ENCODE measurements at places on chromosomes 12 and 14. TPM values are rescaled to one million over a fixed set of nuclear protein-coding genes. Genes with fewer than 3 reads are reported as not detected.

GPR132 gene
- not detected for total RNA-seq

TSPAN19 gene
- total RNA-seq = not detected

ASB2 gene
- total RNA-seq = 14.9 TPM

SMAGP gene
- 32.5 TPM for total RNA-seq

KRT83 gene
- total RNA-seq = not detected

FBLN5 gene
- 5.1 TPM for total RNA-seq

C12orf54 gene
- total RNA-seq = not detected

CARMIL3 gene
- total RNA-seq = not detected

TMBIM6 gene
- total RNA-seq = 432 TPM

FAM181A gene
- not detected for total RNA-seq

TAS2R10 gene
- not detected for total RNA-seq

CDKN3 gene
- total RNA-seq = 162 TPM

SERPINA10 gene
- not detected for total RNA-seq

GRIP1 gene
- total RNA-seq = 3.5 TPM

OR6C2 gene
- not detected for total RNA-seq

SYCP3 gene
- not detected for total RNA-seq

PMEL gene
- total RNA-seq = not detected

RASSF8 gene
- 43.5 TPM for total RNA-seq

FBXO33 gene
- 9.1 TPM for total RNA-seq

FAM222A gene
- total RNA-seq = 7.8 TPM

KCNJ8 gene
- total RNA-seq = not detected

CCDC184 gene
- 11.9 TPM for total RNA-seq

ACACB gene
- 2.9 TPM for total RNA-seq

KLHDC2 gene
- total RNA-seq = 23.5 TPM

HOXC13 gene
- 6.0 TPM for total RNA-seq

C14orf132 gene
- 3.0 TPM for total RNA-seq

CLEC12A gene
- total RNA-seq = not detected

RDH12 gene
- not detected for total RNA-seq

KLRC4 gene
- total RNA-seq = not detected

DIO2 gene
- total RNA-seq = 27.3 TPM

PSMD9 gene
- total RNA-seq = 150 TPM

PLCZ1 gene
- total RNA-seq = not detected

TAMALIN gene
- 6.8 TPM for total RNA-seq

DICER1 gene
- total RNA-seq = 28.6 TPM

ANG gene
- 2.7 TPM for total RNA-seq

SLC39A5 gene
- total RNA-seq = not detected

PPM1H gene
- total RNA-seq = 9.6 TPM

RNASE7 gene
- not detected for total RNA-seq

RNF212B gene
- not detected for total RNA-seq

STXBP6 gene
- total RNA-seq = 6.4 TPM

BICDL1 gene
- not detected for total RNA-seq

SRRM4 gene
- total RNA-seq = not detected

GPR65 gene
- total RNA-seq = 2.2 TPM

SIX6 gene
- not detected for total RNA-seq

OR4Q3 gene
- total RNA-seq = not detected

KRT74 gene
- total RNA-seq = not detected
